Activated CD8-positive, alpha-beta memory T cell treated with anti-CD3 and anti-CD28 coated beads, Interleukin-2, amount 50 U/mL, for 48 hours (primary cell): ENCODE measurements at places on chromosomes 13 and 19.
A peak's percentile ranks its signal among the peaks of the same experiment; 100 is the strongest.

- no peak for DNase-seq
Measured at GRCh38 chr13:102609696-102610095, 12.9 kb downstream of the TPP2 start.

GRCh38 chr19:41133260-41133659, 19.0 kb downstream of the CYP2F1 start:
- DNase-seq = no peak

- peak; percentile 90 for DNase-seq
Measured at GRCh38 chr13:29594710-29595379, 643 bp downstream of the SLC7A1 start.

- no peak for DNase-seq
Measured at GRCh38 chr13:109123971-109124370, 494.6 kb downstream of the MYO16 start.

- peak; percentile 83 for DNase-seq
Measured at GRCh38 chr19:17778251-17778967, 16.5 kb upstream of the B3GNT3 start.

GRCh38 chr19:3538258-3538929, 580 bp upstream of the TEKTIP1 start:
- DNase-seq = no peak

GRCh38 chr19:53965091-53965490, 2.4 kb downstream of the CACNG8 start:
- DNase-seq = no peak
